ENCODE measurements at places on chromosomes 7 and 10.

- no peak for DNase-seq
Observed at GRCh38 chr7:108838198-108838597, 268.5 kb downstream of the DNAJB9 start.

DNA sequence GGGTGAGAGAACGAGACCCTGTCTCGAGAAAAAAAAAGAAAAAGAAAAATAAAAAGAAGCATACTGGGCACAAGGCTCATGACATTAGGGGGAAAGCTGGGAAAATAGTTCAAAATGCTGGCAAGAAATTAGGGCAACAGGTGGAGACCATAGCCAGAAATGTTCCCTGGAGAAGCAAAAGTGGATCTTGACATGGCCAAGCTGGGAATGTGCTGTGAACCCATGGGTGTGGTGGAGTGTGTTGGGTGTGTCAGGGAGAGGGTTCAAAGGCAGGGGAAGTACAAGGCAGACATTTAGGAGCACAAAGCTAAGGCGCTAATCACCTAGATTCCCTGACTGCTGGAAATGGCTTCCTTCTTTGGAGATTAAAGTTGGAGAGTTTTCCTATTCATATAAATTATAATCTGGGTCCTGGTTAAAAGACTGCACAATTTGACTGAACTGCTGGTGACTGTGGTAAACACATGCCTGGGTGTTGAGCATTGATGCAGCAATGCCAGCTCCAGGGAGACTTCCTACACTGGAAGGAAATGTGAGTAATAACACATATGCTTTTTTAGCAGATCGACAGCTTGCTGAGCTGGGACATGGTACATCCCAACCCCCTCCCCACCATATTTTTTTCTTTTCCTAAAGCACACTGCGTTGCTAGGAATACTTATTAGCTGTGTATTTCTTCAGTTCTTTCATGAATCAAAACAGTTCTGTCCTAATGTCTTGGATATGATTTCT lies 70.1 kb upstream of the ARHGAP21 start:
- DNase-seq, result no peak

- no peak for DNase-seq
Observed at GRCh38 chr10:77032188-77032570, 605.4 kb downstream of the KCNMA1 start.

GRCh38 chr7:70583965-70584883 lies 547.7 kb upstream of the GALNT17 start:
- no peak for DNase-seq

DNA sequence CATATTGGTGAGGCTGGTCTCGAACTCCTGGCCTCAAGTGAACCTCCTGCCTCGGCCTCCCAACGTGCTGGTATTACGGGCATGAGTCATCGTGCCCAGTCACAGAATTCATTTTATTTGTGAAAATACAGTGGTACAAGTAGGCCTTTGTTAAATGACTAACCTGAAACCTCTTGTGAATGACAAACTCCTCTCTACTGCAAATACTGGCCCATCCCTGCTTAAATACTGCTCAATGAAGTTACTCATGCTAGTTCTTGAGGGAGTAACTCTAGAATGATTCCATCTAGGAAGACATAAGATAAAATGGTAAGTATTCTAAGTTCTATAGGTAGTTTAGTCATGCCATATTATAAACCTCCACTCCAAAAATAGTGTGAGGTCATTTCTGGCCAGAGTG lies 80.7 kb downstream of the UBE2H start:
- DNase-seq, result no peak

- no peak for DNase-seq
Observed at GRCh38 chr10:109187677-109188076, 735.6 kb downstream of the XPNPEP1 start.

- DNase-seq, result no peak
Observed at GRCh38 chr7:131903315-131903714, 346.9 kb upstream of the PODXL start.

GRCh38 chr10:100779329-100779728 lies 33.9 kb downstream of the PAX2 start:
- no peak for DNase-seq

GRCh38 chr7:92799446-92800211 lies 36.7 kb downstream of the CDK6 start:
- no peak for DNase-seq

GRCh38 chr7:123271231-123271630 lies 71.5 kb upstream of the SLC13A1 start:
- DNase-seq, result no peak

DNA sequence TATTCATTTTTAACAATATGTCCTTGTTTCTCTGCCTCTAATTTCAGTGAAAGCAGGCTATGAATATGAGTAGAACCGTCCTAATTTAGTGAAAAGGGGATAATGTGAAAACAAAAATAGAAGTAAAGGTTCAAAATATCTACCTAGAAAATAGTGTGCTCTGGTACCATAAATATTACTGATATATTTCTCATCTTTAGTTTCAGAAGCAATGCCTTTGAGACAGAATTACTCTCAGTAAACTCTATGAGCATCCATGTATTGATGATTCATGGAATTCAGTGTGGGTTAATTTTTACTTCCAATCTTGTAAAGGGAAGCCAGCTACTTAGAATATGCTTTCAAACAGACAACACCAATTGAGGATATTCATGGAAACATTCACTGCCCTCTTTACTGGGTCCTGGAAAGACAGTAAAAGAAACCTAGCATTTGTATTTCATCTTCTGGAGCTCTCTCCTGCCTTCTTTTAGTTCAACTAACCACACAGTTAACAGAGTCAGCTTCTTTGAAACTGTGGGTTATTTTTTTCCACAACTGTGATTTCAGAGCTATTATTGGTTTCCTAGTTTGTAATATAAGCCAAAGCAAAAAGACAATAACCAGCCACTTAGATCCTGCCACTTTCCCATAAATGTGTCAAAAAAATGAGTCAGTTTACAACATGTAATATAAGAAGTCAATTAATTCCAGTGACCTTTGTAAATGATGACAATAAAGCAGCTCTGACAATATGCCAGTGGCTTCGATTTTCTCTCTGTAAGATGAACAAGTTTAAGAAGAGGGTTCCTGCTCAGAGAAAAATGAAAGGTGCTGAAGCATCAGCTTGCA lies 1.7 kb downstream of the LRRN3 start:
- DNase-seq, result no peak

DNA sequence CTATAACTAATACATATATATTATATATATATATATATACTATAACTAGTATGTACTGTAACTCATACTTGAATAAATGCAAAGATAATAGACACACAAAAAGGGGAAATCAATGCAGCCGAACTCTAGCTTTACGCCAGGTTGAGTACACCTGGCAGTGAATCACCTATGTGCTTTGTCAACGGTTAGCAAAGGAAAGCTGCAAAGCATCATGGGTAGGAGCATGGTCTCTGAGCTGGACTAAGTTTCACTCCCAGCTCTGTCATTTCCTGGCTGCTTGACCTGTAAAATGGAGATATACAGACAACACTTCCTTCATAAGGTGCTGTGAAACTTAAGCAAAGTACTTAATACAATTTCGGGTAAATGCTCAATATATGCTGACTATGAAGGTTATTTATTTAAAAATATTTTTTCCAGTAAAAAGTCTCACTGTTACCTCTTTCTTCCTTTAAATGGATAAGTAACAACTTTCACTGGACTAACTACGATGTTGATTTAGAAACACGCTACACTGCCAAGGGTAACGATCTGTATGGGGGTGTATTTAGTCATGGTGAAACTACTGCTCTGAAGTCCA lies 61.7 kb upstream of the ITGA8 start:
- DNase-seq, result no peak

GRCh38 chr7:115679976-115680375 lies 350.6 kb downstream of the TFEC start:
- DNase-seq, result no peak

DNA sequence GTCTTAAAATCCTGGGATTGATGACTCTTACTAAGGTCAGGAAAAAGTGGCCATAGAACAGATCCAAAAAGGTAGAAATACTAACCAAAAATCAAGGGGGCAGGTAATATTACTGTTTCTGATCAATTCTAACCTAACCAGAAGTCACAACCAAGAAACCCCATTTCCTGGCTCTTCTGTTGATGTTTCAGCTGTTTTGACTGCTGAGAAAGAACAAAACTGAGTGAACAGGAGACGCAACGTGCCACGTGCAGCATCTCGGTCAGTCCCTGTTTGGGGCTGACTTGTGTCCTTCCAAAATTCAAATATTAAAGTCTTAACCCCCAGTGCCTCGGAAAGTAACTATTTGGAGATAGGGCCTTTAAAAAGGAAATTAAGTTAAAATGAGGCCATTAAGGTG lies 56.8 kb downstream of the JAZF1 start:
- no peak for DNase-seq

DNA sequence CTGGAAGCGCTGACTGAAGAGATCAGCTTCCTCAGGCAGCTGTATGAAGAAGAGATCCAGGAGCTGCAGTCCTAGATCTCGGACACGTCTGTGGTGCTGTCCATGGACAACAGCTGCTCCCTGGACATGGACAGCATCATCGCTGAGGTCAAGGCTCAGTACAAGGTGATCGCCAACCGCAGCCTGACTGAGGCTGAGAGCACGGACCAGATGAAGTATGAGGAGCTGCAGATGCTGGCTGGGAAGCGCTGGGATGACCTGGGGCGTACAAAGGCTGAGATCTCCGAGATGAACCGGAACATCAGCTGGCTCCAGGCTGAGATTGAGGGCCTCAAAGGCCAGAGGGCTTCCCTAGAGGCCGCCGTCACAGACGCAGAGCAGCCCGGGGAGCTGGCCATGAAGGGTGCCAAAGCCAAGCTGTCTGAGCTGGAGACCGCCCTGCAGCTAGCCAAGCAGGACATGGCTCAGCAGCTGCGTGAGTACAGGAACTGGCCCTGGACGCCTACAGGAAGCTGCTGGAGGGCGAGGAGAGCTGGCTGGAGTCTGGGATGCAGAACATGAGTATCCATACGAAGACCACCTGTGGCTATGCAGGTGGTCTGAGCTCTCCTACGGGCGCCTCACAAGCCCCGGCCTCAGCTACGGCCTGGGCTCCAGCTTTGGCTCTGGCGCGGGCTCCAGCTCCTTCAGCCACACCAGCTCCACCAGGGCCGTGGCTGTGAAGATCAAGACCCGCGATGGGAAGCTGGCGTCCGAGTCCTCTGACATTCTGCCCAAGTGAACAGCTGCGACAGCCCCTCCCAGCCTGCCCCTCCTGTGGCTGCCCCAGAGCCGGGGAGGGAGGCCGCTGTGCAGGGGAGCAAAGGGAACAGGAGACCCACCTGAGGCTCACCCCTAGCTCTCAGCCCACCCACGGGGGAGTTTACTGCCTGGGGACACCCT lies 24.9 kb upstream of the AMPH start:
- DNase-seq, result no peak

DNA sequence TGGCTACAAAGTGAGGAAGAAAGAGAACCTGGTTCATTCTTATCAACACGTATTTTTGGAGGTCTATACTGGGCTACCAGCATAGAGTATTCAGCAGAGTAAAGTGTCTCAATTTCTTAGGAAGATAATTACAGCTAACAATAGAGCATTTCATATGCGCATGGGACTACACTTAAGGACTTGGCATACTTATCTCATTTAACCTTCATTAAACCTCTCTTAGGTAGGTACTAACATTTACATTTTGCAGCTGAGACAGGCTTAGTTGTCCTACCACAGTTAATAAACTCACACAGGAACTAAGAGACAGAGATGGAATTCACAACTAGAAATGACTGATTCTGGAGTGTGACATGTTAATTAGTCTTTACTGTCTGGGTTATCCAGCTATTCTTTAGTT lies 66.6 kb downstream of the NRBF2 start:
- no peak for DNase-seq

DNA sequence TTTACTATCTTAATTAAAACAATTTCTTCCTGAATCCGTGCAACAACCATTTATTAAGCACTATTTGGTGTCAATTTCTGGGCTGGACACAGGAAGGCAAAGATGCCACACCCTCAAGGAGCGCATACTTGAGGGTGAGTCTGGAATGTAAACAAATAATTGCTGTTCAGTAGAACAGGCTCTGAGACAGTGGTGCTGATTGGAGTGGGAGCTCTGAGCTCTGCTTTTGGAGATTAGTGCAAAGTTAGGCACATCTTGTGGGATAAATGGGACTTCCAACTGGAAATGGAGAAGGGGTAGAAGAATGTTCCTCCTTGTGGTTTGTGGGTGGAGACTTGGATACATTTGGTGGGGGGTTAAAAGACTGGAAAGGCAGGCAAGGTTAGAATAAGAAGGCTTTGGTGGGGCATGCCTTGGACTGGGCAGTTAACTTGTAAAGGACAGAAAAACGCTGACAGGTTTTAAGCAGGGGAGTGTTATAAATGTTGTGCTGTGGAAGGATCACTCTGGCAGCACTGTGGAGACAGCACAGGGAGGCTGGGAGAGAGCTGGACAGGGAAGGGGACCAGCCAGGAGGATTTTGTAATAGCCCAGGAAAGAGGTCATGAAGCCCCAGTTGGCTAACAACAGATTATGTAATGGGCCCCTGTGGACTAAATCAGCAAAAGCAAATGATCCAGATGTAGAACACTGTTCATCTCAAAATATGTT lies 80.7 kb downstream of the ZNF365 start:
- no peak for DNase-seq

- DNase-seq, result no peak
Observed at GRCh38 chr7:27121684-27122076, 8.9 kb downstream of the HOXA4 start.

GRCh38 chr7:70135656-70136055 lies 537.4 kb downstream of the AUTS2 start:
- no peak for DNase-seq

GRCh38 chr7:81081616-81082015 lies 162.8 kb upstream of the SEMA3C start:
- no peak for DNase-seq

GRCh38 chr7:114181280-114181679 lies 233.3 kb upstream of the FOXP2 start:
- no peak for DNase-seq

DNA sequence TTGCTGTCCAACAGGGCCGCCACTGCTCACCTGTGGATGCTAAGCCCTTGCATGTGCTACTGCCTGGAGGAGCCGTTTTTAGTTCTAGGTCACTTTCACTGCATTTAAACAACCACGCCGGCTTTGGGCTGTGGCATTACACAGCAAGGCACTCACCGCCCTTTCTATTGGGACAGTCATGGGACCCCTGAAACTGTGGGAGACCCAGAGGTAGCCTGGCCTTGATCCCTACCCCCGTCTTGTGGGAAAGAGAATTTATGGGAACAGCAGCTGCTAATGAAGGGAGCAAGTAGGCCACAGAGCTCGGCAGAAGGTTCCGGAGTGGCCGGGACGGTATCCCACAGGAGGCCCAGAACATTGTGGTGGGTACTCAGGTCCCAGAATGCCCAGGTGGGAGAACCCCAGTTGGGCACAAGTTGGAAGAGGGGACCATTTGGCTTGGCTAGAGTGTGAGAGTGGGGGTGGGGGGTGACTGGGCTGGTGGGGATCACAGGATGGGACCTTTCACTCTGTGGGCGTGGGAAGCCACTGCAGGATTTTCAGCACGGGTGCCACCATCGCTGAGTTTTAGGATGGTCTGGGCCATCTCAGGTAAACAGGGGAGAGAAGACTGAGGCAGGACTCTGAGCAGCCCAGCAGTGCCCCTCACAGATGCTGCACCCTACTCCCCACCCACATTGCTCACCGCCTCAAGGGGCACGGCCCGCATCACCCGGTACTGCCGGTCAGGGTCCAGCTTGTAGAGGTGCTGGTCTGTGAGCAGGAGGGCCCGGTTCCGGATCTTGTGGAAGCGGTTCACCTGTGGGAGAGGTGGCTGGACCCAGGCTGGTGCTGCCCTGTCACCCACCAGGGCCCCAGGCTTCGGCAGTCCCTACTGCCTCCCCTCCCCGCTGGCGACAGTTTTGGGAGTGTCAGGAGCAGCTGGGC lies 15.2 kb downstream of the MYO1G start:
- DNase-seq, result no peak

- no peak for DNase-seq
Observed at GRCh38 chr7:55194522-55194921, 170.6 kb upstream of the LANCL2 start.

- no peak for DNase-seq
Observed at GRCh38 chr7:155594961-155595366, 48.6 kb upstream of the CNPY1 start.

Data from stimulated activated CD8-positive, alpha-beta memory T cell treated with anti-CD3 and anti-CD28 coated beads, Interleukin-12 subunit alpha, Interleukin-12 subunit beta, amount 100 ng/mL, for 4 hours (primary cell).